ENCODE measurements at places on chromosomes 6 and 20.
A peak's percentile ranks its signal among the peaks of the same experiment; 100 is the strongest.

DNA sequence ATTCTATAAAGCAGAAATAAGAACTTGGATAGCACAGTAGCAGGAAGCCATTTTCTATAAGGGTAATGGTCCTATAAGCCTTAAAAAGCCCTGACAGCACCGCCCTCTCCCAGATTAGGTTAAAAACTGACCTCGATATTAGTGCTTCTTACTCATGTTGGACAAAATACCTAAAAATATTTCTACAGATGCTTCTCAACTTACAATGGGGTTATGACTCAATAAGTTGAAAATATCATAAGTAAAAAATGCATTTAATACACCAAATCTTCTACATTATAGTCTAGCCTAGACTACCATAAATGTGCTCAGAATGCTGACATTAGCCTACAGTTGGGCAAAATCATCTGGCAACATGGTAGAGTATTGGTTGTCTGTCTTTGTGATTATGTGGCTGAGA, 70.3 kb downstream of the SESN1 start:
- no peak for DNase-seq

DNA sequence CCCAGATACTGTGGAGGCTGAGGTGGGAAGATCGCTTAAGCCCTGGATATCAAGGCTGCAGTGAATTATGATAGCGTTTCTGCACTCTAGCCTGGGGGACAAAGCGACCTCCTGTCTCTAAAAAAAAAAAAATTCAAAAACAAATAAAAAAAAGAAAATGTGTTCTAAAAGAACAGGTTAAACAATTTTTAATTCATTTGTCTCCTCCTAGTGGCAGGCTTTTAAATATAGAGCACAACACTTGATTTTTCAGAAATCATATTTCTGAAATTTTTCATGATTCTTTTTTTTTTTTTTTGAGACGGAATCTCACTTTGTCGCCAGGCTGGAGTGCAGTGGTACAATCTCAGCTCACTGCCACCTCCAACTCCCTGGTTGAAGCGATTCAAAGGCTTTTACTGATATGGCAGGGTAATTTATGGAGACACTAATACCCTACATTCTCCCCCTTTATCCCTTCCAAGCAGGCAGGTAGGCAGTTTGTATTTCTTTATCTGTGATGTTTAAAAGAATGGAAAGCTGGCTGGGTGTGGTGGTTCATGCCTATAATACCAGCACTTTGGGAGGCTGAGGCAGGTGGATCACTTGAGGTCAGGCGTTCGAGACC, 8.7 kb upstream of the GTF3C6 start:
- DNase-seq = peak; percentile 37

DNA sequence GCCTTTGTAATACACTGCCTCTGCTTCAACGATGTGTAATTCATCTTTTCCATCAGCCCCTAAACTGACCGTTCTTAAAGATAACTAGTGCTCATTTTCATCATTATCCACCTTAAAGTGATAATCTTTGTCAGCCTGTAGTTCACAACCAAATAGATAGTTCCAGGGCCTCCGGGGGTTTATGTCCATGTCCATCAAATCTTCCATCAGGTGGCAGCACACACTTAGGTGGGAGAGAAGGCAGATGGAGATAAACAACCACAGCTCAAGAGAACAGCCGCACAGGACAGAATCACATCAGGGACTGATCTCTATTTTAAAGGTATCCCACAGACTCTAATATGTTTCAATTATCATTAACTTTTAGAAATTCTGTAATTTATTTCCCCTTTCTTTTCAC, 90.9 kb downstream of the LMBRD1 start:
- DNase-seq = no peak

DNA sequence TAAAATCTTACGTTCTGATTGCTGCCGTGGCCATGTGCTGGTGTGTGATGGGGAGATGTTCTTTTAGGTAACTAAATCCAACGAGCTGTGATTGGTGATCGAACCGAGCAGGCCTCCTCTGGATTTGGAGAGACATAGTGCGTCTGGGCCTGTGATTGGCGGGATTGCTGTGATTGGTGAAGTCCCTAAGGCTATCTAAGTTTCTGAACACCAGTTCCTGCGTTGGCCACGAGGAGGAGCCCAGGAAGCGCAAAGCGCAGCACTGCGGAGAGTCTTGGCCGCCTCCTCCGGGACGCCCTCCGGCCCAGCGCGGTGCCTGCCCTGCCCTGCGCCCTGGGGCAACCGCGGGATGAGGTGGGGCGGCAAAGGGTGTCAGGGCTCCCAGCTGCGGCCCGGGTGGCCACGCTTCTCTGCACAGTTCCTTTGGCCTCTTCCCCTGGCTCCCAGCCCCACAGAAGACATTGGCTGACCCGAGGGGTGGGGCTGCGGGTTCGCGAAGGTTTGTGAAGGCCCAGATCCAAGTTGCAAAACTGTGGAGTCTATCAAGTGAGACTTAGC, 33.0 kb downstream of the HNF4A start:
- DNase-seq = peak; percentile 81

GRCh38 chr20:56565511-56565910, 32.5 kb downstream of the FAM209B start:
- DNase-seq = no peak

DNA sequence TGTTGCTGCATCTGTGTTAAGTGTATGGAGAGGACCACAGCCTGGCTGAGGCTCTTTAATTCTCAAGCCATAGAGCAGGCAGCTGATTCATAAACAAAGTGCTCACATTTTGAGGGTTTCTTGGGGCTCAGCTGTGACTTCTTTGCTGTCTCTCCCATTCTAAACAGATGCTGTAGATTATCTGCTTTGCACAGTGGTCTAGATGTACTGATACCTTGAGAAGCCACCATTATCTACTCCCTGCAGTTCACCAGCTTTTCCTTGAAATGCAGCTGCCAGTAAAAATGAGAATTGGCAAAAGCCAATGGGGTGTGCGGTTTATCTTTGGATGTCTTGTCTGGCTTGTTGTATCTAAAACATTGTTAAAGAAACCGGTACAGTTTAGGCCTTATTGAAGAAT, 5.2 kb upstream of the CNR1 start:
- DNase-seq = no peak

GRCh38 chr6:25844518-25844917, 12.7 kb upstream of the SLC17A1 start:
- peak; percentile 73 for DNase-seq

- no peak for DNase-seq
These were observed 6.5 kb downstream of the SLC13A3 start for GRCh38 chr20:46644733-46645132.

DNA sequence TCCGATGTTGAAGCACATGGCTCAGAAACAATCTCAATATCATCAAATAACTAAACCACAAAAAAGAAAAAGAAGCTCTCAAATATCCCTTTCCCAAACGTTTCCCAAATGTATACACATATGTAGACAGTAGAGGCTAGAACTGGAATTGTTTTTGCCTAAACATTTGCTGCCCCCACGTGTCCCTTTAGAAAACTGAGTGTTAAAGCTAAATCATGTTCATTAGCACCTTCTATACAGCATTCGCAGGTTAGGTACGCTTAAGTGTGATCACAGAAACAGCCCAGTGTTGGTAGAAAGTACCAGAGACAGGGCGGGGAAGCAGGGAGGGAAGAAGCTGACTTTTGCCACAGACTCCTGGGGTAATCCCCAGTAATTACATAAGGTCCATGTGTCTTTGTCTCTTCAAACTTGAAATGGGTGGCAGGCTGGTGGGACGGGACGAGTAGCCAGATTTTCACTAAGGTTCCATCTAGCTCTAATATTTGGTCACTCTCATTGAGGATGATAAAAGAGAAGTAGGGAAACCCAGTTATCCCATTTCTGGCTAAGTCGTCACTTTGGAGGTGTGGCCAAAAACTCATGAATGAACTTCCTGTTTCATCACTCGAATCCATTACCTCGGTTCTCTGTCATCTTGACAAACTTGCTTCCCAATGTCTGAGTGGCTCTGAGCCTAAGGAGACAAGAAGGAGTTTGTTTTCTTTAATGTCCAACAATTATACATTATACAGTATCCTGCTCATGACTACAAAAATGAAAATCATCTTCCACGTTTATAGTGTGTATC, 15.0 kb upstream of the TFAP2A start:
- DNase-seq = peak; percentile 32

GRCh38 chr20:16212790-16213189, 360.5 kb downstream of the KIF16B start:
- no peak for DNase-seq

GRCh38 chr6:138550346-138550767, 51.1 kb upstream of the NHSL1 start:
- DNase-seq = no peak

DNA sequence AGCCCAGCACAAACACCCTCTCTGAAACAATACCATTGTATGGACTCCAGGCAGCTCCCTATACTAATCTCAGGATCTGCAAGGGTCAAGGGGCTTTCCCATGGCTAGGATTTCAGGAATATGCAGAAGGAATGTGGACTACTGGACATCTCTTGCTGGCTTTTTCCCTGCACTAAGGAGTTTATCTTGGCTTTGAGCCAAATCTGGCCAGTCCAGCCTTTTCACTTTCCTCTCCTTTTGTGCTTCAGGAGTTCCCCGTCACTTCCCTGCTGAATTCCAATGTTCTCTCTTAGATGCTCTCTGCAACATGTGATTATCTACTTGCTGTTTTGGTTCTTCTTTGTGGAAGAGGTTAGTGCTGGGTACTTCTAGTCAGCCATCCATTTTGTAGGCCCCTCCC, 568.2 kb downstream of the HDGFL1 start:
- no peak for DNase-seq

GRCh38 chr20:54485631-54486030, 10.2 kb downstream of the DOK5 start:
- no peak for DNase-seq

DNA sequence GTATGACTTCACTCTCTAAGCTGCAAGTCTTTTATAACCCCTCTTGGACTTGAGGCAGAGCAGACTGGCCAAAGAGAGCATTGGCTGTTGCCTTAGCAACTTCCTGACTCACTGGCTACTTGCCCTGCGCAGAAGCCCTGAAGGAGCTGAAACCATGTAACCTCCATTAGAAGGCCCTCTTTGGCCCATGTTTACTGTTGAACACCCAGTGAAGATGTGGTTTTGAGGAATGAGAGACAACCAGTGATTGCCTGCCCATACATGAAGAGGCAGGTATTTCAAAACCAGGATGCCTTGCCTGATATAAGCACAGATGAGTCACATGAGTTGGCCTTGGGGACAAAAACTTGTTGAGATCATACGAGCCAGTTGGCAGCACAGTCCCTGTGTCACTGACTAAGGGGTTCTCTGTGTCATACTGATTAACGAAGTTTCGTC, 182.5 kb downstream of the EDN1 start:
- DNase-seq = no peak

- DNase-seq = no peak
These were observed 77.3 kb downstream of the TRMT11 start for GRCh38 chr6:126063512-126064146.

DNA sequence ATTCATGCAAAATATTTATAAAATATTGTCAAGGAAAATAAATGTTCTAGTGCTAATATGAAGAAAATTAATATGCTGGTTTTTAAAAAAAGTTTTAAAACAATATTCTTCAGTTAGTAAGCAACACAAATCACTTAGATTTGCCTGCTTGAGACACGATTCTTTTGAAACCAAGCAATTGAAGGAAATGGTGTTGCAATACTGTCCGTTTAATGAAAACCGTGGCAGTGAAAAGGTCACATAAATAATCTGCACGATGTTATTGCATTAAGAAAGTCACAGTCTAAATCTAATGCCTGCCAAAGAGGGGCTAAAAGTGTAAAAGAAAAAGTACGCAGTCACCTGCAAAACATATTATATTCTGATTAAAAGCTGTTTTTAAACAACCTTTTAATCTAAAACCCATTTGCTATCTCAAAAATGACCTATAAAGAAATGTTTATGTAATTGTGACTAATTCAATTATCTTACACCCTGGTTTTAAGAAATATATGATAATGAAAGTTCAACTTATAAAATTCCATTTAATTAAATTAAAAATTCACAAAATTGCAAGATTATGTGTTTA, 143.0 kb downstream of the GMDS start:
- DNase-seq = no peak

- no peak for DNase-seq
These were observed 1.8 kb upstream of the KCNQ5 start for GRCh38 chr6:72619883-72620696.

DNA sequence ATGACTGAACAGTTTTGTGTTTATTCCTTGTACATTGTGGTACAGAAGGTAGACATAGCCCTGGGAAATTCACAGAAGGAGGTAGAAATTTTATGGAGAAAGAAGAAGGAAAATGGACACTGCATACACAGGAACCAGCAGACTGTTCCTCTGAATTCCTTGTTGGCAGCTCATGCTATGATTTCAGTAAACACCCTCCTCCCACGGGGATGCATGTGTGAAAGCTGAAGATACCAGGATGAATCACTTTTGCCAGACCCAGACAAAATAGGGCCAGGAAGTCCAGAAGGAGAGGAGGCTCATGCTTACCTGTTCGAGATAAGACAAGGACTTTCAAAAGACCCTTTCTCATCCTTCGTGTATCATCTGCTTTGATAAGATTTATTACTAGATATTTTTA, 110.3 kb upstream of the GGTLC1 start:
- DNase-seq = no peak

- no peak for DNase-seq
These were observed 81.0 kb downstream of the MYB start for GRCh38 chr6:135261872-135262725.

DNA sequence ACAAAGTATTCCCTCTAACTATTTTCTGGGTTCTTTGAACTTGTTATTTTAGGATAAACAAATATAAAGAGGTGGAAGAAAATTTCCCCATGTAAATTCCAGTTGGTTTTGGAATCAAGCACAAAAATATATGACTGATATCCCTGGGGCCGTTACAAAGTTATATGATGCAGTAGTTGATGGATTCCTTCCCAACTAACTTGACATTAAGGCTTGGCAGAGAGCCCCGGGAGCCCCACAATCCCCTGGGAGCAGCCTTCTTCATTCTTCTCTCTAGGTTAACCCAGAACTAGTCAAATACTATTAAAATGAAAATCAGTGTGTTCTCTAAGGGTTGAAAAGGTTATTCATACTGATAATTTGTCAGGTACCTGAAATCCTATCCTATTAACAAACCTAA, 508.9 kb upstream of the SOX4 start:
- DNase-seq = no peak

- DNase-seq = no peak
These were observed 71.9 kb upstream of the SLC35B3 start for GRCh38 chr6:8507286-8507685.

DNA sequence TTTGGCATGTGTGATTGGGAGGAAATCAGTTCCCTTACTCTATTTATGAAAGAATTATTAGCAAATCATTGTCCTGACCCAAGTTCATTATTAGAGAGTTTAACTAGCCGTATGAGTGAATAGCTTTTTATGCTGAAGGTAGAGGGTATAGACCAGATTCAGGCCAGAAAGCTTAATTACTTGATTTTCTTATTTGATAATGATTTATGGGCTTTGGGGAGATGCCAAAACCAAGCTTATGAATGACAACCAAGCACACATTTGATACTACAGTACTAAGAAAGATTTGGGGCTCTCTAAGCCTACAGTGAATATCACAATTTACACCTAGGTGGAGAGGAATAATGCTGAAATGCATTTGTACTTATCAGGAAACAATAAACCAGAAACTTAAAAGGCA, 193.2 kb downstream of the ARHGAP18 start:
- DNase-seq = peak; percentile 8

All from NCI-H446 (cell line).